ENCODE measurements at places on chromosomes 12 and 14. TPM values are rescaled to one million over a fixed set of nuclear protein-coding genes. Genes with fewer than 3 reads are reported as not detected.

TRIM9 gene
- total RNA-seq: 2.0 TPM

PPFIA2 gene
- total RNA-seq: 1.5 TPM

ARMH4 gene
- 2.4 TPM for total RNA-seq

CMTM5 gene
- total RNA-seq: 2.9 TPM

MYL6 gene
- total RNA-seq: 1,560 TPM

GRCh38 chr12:71250166-71250565 is 92.4 kb upstream of the TSPAN8 start:
- DNase-seq: no peak

GRCh38 chr12:82225871-82226270 is 132.3 kb downstream of the CCDC59 start:
- no peak for DNase-seq

- no peak for DNase-seq
Observed at GRCh38 chr12:1917172-1918070, 1.0 kb downstream of the CACNA2D4 start.

DNA sequence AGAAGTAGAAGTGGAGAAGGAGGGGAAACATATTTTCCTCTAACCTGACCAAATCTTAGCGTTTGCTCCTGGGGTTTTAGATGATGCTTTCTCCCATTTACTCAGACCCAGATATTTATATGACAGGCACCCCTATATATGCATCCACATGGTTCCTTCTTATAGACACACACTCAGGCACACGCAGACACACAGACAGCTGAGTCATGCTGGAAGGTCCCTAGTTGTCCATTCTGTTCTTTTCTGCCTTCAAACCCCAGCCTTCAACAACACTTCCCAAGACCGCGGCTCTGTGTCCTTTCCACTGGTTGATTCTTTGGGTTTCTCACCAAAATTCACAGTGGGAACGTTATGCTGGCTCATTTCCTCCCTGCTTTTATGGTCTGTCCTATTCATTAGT is 52.1 kb downstream of the HSPB8 start:
- no peak for DNase-seq

GRCh38 chr14:105203057-105203531 is 22.0 kb upstream of the NUDT14 start:
- peak; percentile 97 for DNase-seq

DNA sequence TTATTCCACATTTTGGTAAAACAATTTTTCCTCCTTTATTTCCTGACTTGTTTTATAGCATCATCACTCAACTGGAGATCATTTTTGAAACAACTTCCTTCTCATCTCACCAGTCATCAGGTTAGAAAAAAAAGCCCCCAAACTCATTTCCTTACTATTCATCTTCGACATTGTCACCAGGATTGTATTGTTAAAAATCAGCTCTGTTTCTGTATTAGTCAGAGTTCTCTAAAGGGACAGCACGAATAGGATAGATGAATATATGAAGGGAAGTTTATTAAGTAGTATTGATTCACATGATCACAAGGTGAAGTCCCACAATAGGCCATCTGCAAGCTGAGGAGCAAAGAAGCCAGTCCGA is 392.6 kb downstream of the FUT8 start:
- DNase-seq: no peak

DNA sequence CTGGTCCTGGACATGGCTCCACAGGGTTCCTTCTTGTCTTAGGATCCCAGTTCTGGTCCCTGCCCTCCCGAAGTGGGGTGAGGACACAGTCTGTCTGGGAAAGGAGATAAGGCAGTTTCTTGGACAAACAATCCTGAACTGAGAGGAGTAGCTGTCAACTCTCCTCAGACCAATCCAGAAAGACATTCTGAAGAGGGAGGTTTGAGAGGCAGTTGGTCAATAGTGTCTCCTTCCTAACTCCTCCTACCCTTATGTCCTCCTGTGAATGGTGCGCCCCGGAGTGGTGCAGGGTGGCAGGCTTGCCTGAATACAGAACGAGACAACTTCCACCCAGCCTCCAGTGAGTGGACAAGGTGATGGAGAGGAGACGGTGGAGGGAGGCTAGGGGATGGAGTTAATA is 15.4 kb upstream of the ASIC1 start:
- no peak for DNase-seq

GRCh38 chr12:76307083-76307482 is 41.1 kb downstream of the BBS10 start:
- DNase-seq: no peak

- no peak for DNase-seq
Observed at GRCh38 chr12:60992087-60992486, 1268.1 kb upstream of the USP15 start.

GRCh38 chr12:16285586-16285985 is 8.1 kb upstream of the SLC15A5 start:
- no peak for DNase-seq

DNA sequence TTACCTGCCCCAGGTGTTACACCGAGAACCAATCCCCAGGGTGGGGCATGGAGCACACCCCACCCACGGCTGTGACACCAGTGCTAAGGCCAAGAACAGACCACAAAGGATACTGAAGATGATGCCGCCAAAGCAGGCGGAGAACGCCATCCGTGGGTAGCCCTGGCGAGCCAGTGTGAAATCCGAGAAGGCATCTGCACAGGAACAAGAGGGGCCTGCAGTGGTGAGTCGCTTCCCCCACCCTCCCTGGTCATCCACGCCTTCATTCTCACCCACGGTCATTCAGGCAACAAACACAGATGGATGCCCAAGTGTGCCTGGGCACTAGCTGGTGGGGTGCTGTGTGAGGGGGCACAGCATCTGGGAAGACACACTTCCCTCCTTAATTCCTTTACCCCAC is 28.5 kb downstream of the SLC8B1 start:
- no peak for DNase-seq

DNA sequence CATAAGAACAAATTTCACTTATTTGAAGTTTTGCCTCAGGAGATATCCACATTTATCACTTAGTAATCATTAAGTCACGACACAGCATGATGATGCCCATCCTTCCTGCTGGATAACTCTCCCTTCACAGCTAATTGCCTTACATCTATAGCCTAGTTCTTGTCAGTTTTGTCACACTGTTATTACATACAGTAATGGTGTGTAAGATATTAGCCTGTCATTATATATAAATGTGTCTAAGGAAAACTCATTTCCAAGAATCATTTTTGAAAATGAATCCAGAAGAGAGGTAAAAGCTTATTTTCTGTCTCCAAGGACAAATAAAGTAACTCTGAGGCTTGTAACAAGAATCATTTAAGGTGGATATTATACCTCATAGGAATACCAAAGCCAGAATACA is 193.2 kb upstream of the ARID2 start:
- no peak for DNase-seq

DNA sequence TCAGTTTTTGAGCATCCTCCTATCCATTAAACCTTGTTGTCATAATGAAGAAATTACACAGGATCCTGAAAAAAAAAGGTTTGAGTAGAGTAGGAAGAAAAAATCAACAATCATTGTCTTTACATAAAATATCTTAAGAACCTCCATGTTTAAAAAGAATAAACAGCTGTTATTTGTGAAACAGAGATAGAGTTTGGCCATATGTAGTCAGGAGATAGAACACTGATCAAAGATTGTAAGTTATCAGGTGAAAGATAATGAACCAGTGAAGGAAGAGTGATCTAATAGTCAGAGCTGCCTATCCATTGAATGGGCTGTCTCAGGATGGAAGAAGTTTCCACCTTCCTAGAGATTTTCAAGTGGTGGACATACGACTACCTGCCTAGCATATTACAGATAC is 397.1 kb downstream of the SOX5 start:
- no peak for DNase-seq

DNA sequence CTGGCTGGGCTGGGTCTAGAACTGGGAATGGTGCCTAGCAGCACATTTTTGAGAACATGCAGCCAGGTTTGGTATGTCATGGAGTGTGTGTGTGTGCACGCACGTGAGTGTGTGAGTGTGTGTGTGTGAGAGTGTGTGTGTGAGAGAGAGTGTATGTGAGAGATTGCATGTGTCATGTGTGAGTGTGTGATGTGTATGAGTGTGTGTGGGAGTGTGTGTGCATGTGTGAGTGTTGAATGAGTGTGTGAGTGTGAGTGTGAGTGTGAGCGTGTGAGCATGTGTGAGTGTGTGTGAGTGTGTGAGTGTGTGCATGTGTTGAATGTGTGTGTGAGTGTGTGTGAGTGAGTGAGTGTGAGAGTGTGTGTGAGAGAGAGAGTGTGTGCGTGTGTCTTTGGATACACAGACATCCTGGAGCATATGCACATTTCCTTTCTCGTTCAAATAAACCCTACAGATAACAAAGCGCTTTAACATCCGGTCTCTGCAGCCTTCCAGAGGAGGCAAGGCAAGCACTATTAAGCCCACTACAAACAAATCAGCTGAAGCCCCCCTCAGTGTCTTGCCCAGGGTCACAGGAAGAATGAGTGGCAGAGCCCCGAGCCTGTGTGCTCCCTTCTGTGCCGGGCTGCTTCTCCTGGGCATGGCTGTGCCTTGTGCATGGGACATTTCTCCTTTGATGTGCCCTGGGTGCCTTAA is 108.7 kb upstream of the ETV6 start:
- DNase-seq: no peak

- DNase-seq: no peak
Observed at GRCh38 chr14:80844872-80845271, 96.7 kb downstream of the CEP128 start.

DNA sequence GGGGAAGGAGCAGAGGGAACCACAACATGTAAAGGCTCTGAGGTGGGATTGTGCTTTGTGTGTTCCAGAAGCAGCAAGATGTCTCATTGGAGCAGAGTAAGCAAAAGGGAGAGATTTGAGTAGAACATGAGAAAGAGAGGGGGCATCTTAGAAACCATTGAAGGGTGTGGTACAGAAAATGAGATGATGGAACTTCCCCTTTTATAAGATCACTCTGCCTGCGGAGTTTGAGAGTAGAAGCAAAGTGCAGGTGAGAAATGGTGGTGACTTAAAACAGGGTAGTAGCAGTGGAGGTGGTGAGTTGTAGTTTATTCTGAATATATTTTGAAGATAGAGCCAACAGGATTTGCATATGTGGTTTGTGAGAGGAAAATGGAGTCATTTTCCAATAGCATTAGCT is 56.0 kb downstream of the FBXO34 start:
- DNase-seq: no peak

DNA sequence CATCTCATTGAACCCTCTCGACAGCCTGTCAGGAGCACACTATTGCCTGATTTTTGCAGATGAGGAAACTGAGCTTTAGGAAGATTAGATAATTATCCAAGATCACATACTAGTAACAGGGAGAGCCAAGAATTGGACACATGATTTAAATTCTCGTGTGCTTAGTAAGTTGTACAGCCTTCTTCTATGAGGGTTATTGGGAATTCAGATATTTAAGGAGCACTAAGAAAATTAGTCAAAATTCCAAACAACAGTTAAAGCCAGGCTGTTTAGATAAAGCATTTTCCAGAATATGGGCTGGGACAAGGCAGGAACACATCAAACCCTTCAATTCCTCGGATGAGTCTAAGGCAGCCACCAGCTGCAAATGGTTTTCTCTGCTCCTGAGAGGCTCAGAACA is 148.8 kb downstream of the TMEM30B start:
- no peak for DNase-seq

GRCh38 chr12:64667793-64668192 is 57.5 kb downstream of the RASSF3 start:
- DNase-seq: no peak
